ENCODE measurements at places on chromosomes 5 and 9.
A peak's percentile ranks its signal among the peaks of the same experiment; 100 is the strongest.

DNA sequence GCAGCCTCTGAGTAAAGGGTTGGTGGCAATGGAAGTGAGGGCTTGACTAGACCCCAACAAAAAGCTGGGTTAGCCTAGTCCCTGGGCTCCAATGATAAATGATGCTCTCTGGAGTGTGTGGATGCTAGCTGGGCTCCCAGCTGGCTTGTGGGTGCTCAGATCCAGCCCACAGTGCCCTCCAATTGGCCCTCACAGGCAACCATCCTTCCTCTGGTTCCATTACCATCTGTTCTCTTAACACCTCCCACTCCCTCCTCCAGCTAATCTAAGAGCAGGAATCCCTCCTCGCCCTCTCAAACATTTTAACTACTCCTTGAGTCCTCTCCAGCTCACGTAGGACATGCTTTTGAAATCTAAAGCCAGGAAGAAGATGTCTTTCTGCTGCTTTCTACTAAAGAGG lies 25.2 kb upstream of the FRMD3 start:
- no peak for DNase-seq

DNA sequence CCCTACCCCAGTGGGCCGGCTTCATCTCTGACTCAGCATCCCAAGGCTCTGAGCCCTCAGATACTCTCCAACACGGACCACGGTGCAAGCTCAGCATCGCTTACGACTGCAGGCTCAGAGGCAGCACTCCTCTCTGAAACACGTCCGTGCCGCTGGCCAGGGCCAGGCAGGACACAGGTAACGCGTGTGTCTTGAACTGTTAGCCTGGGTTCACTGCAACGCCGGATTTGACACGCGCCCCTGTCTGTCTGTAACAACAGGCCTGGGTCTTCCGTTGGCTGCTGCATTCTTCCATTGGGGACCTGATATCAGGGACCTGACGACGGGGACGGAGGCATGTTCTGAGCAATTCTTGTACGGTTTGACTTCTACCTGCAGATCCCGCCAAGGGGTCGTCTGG lies 6.4 kb downstream of the SLC6A3 start:
- DNase-seq = no peak

GRCh38 chr9:32570262-32570661 lies 2.7 kb downstream of the NDUFB6 start:
- DNase-seq = no peak

DNA sequence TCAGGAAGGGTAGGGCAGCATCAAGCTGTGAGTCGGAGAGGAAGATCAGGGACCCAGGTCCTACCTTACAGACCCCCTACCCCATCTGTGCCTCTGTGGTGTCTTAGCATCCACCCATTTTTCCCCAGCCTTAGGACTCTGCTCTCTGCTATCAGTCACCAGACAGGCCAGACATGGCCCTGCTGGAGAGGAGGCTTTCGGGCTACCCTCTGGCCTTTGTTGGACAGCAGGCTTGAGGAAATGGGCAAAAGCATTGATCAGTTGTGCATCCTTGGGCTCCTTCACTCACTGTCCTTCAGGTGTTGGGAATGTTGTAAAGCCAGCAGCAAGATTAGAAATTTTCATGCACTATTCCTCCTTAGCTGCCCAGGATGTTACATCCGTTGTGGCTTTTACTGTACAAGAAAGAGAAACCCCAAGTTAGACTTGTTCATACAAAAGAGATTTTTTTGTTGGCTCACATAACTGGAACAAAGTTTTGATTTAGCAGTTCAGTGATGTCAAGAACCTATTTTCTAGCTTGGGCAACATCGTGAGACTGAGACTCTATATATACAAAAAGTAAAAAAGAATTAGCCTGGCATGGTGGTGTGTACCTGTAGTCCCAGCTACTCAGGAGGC lies 17.4 kb upstream of the TNFAIP8 start:
- DNase-seq = no peak

- DNase-seq = no peak
Observed at GRCh38 chr9:128406848-128407391, 13.7 kb upstream of the CERCAM start.

GRCh38 chr5:60826653-60827052 lies 17.4 kb downstream of the ELOVL7 start:
- no peak for DNase-seq

GRCh38 chr9:6034954-6035353 lies 19.5 kb upstream of the RANBP6 start:
- DNase-seq = peak; percentile 21

- DNase-seq = no peak
Observed at GRCh38 chr5:75192804-75193203, 43.9 kb downstream of the ANKRD31 start.

- DNase-seq = no peak
Observed at GRCh38 chr9:113397203-113397631, 3.9 kb downstream of the ALAD start.

GRCh38 chr5:149039506-149039905 lies 23.4 kb downstream of the SH3TC2 start:
- DNase-seq = no peak

GRCh38 chr5:10801931-10802666 lies 41.1 kb upstream of the DAP start:
- peak; percentile 4 for DNase-seq

DNA sequence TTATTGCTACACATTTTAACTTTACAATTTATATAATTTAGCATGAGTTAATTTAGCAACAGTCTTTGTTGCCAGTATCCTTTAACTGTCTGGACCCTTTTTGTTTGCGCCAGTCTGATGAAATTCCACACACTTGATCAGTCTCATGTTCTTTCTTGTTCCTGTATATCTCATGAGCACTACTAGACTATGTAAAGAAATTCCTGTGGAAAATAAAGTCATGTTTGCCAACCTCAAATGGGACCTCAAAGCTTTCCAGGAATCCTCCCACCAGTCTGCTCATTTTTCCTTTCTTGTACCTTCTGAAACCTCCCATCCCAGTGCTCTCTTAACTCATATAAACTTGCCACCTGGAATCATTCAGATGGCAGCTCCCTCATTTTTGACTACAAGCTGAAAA lies 8.0 kb downstream of the DMXL1 start:
- DNase-seq = no peak

DNA sequence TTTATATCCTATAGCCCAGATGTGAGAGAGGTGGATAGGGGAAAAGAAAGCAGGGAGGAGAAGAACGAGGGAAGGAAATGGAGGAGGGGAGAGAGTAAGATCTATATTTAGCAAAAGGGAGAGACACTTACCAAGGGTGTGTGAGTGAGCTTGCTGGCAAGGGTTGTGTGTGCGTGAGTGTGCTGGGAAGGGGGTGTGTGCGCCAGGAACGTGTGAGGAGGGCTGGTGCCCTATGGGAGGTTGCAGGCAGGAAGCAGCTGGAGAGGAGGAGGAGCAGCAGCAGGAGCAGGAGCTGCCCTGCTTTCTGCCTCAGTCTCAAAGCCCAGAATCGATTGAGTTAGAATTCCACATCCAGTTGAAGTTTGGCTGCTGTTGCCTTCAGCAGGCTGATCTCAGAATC lies 148.3 kb upstream of the RUSC2 start:
- DNase-seq = no peak

- no peak for DNase-seq
Observed at GRCh38 chr5:149745-150485, 41.4 kb upstream of the LRRC14B start.

DNA sequence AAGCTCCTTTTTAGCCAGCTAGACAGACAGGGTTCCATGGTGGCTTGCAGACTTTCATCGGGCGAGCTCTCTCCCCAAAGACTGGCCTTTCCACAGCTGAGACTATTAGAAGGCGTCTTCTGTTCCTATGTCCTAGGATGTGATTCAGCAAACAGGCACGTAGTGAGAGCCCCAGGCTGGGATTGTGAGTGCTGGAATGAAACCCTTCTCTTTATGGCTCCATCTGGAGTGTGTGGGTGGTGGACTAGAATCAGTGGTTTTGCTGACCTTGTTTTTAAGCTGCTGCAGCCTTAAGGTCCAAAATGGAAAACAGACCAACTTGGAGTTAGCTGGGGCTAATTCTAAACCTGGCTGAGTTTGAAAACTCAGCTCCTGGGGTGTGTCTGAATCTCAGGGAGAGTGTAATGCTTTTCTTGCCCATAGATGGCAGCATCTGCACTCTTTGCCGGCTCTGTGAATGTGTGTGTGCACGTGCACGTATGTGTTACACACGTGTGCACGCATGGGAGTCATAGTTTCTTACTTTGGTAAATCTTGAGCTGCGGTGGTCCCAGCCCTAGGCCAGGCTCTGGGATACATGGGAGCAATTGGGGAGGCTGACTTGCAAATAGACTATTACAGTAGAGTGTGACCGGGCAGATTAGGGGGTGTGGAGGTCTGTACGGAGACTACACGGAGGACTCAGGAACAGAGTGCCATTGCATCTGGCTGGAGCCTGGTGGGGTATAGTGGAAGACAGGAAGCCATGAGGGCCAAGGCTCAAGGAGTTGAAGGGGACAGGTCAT lies 10.7 kb downstream of the GSN start:
- peak; percentile 71 for DNase-seq

DNA sequence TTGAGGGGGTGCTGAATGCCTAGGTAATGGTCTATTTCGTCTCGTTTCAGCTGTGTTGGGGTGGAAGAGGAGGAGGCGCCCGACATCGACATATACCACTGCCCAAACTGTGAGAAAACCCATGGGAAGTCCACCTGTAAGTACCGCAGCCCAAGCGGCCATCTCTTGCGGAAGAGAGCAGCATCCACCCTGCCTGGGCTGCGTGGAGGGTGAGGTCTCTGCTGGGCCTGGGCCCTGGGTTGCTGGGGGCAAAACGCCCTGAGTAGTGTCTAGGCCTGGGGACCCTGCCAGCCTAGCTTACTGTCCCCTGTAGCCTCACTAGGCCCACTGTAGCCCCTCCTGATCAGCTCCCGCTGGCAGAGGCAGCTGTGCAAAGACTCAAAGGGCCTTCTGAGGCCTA lies 53.5 kb downstream of the PHF2 start:
- no peak for DNase-seq

GRCh38 chr9:87372356-87372851 lies 125.3 kb upstream of the DAPK1 start:
- peak; percentile 72 for DNase-seq

DNA sequence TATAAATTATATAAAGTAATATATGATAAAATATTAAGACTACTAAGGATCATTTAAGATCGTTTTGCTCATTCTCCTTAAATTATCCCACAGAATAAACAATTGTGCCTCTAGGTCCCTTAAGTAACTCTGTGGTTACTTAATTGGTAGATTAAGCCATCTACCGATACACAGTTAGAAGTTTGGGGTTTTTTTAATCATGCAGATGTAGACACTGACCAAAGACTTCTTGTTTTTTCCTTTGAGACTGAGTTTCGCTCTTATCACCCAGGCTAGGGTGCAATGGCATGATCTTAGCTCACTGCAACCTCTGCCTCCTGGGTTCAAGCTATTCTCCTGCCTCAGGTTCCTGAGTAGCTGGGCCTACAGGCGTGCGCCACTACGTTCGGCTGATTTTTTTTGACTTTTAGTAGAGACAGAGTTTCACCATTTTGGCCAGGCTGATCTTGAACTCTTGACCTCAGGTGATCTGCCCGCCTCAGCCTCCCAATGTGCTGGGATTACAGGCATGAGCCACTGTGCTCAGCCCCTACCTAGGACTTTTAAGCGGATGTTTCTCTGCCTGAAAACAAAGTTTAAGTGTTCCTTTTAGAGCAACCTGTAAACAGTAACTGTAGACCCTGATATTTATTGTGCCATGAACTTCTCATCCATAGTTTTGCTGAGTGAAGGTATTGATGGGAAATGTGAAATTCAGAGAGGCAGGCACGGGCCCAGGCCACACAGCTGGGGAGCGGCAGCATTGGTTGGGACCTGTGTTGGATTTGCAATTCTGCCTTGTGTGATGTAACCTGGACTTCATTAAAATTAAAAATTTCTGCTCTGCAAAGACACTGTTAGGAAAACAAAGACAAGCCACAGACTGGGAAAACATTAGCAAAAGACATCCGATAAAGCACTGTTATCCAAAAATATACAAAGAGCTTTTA lies 11.6 kb downstream of the CEL start:
- no peak for DNase-seq

DNA sequence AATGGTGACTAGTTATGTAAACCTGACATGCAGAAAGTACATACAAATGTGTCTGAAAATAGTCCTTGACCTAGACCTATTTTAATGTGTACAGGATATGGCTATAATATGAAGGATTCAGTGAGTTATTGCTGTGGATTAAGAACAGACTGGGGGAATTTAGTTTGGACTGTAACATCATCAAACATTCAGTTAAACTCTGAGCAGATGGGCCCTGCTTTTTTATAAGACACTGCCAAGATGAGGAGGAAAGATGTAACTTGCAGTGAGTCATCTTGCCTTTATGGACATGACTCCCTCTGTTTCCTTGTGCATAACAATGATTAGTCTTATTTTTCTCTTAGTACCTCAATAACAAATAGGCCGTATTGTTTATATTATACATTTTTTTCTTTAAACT lies 12.2 kb downstream of the PPP3R2 start:
- no peak for DNase-seq

DNA sequence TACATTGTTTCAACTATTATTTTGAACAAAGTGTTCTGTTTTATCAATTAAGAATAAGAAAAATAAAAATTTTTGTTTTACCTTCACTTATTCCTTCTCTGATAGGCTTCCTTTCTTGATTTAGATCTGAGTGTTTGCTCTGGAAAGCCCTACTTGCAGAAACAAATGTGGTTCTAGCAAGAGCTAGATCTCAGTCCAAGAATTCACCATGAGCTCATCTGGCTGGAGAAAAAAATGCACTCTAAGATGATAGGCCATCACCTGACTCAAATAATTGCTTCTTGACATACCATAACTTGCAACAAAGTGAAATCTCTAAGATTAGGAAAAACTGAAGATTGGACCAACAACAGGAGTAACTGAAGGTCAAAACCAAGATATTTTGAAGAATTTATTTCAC lies 6.3 kb upstream of the RLN2 start:
- DNase-seq = no peak

DNA sequence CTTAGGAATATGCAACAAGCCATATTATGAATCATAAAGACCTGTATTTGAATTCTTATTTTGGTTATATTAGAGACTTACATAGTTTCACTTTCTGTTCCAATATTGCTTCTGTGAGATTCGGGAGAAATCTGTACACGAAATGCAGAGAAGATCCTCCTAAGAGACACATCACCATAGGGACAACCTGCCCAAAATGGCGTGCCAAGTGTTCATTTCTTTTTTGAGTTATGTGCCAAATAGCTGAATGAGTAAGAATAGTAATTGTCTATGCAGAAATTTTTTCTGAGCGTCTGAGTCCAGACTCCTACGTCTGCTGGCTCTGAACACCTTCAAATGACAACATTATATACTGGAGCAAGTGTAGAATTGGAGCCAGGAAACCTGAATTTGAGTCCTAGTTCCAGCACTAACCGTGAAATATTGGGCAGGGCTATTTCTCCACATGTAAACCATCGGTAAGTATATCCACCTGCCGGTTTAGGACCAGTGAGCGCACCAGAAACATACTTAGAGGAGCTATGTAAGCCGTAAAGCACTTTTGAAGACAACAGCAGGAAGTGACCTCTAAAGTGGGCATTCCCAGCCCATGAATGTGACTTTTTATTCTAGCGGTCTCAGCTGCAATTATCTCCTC lies 163.9 kb upstream of the DMRT1 start:
- DNase-seq = peak; percentile 58

GRCh38 chr5:111775224-111775623 lies 18.2 kb upstream of the NREP start:
- no peak for DNase-seq

- no peak for DNase-seq
Observed at GRCh38 chr5:160655717-160656116, 196.3 kb downstream of the ATP10B start.

GRCh38 chr9:94758880-94759279 lies 32.4 kb downstream of the AOPEP start:
- DNase-seq = no peak
